Left ventricle myocardium superior (tissue), 1 donor: ENCODE measurements at places on chromosomes 12 and 14.

DNA sequence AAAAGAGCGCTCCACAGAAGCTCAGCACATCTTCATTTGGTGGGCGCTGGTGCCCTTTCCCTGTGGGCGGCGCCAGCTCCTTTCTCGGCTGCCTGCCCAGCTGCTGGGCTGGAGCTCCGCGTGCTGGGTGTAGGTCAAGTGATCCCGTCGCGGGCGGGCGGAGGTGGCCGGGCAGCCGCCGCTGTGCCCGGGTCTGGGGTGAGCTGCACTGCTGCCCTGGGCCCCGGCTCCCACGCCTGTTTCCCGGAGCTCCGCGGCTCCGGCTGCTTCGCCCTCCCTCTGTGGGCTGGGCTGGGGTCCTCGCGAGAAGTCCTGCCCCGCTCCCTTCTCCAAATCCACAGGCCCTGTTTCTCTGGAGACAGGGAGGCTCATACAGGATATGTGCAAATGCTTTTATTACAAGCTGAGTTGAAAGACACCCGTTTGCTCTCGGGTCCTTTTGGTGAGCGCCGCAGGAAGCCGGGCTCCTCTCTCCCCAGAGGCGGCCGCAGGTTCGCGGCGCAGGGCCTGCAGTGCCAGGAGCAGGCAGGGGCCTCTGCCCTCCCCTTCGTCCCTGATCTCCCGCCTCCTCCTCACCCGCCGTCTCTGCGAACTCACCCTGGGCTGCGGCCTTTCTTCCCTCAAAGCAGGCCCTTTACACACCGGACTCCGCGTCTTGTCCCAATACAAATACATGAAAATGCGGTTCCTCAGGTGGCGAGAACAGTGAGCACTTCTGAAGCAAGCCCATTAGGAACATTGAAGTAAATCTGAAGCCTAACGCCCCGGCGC, 67.8 kb upstream of the CAPRIN2 start:
- DNase-seq = peak; percentile 80

- DNase-seq = peak; percentile 97
Observed at GRCh38 chr12:49367381-49368239, at the start of gene SPATS2. Gene SPATS2, plus strand, starts transcription at chr12:49367462. Its CDS starts 93,551 bp downstream, at chr12:49461013.

- no peak for DNase-seq
Observed at GRCh38 chr12:68971404-68971803, 38.4 kb upstream of the CPM start.

DNA sequence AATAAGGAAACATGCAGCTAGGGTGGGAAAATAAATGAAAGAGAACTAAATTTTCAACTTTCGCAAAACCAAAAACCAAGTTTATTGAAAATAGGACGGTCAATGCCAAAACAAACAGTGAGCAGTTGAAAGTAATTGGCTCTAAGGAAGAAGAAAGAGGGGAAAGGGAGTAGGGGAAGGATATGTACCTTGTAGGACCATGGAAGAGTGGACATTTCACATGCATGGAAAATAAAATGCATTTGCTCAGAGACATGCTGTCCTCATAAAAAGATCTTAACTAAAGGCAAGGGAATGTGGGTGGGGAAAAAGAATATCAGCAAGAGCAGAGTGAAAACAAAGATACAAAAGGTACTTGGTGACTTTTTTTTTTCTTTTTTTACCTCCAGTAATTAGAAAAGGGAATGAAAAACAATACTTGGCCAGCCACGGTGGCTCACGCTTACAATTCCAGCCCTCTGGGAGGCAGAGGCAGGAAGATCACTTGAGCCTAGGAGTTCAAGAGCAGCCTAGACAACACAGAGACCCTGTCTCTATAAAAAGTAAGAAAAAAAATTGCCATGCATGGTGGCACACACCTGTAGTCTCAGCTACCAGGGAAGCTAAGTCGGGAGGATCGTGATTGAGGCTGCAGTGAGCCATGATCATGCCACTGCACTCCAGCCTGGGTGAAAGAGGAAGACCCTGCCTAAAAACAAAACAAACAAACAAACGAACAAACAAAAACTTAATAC, 6.6 kb downstream of the TXNDC16 start:
- DNase-seq = no peak

GRCh38 chr12:64669270-64669842, 59.1 kb downstream of the RASSF3 start:
- peak; percentile 50 for DNase-seq

DNA sequence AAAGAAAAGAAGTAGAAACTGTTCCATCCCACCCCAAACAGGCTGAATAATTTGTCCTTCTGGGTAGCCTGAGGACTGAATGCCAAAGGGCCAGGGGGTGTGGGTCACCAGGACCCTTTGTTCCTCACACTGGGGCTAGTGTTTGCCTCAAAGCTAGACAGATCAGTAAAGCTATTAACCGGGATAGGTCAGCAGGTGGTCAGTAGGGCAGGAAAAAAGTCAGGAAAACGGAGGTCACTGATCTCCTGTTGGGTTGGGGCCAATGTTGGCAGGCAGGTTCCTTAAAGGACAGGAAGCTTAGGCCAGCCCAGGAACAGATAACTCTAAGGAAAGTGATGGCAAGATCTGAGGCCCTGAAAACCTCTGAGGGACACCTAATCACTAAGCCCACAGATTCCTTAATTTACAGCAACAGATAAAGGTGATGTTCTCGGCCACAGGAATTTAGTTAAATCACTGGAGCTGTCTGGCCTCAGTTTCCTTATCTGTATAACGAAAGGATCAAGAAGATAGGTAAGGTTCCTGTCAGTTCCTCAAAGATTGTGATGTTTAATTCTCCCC, 22.7 kb upstream of the TMPO start:
- no peak for DNase-seq

DNA sequence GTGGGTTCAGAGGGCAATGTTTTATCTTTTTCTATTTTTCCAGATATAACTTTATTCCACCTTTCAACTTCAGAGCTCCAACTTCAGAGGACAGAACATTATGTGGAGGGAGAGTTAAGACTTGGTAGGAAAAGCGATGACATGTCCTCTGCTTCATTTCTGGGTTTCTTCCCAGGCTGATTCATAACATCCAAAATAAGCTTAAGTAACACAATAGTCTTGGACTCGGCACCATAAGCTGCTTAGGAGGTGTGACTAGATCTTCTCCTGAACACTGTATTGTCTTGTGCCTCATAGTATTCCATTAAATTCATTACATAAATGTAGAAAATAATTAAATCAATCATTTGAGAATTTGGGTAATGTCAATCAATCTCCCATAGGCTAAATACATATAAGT, 95.5 kb upstream of the PDE3A start:
- DNase-seq = no peak

- DNase-seq = no peak
Observed at GRCh38 chr14:44477953-44478352, 29.1 kb downstream of the FSCB start.

DNA sequence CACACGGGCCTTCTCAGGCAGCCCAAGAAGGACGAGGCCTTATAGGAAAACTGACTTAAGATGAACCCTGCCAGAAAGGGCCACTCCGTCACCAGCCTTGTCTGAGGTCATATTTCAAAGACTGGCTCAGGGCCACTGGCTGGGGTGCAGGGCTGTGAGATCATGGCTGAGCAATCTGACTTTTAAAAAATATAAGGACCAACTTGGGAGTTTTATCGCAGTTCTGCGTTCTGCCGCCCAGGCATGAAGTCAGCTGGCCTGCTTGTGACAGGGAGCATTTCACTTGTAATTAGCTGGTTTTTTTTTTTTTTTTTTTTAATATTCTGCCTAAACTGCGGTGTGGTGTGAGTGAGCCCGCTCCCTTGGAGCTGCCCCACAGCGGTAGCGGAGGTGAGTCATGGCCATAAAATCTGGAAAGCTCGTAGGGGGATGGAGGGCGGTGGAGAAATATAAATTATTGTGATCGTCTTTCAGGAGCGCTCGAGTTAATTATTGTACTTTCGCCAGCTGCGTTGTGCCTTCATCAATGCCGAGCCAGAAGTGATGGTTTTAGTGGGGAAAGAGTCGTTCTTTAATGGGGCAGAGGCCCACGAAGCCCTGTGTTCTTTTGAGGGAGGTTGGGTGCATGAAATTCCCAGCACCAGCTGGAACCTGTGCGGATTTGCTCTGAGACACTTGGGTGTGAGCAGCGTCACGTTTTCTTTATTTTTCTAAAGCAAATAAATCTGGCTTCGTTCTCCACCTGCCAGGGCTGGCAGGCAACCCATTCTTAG, 231.9 kb downstream of the C12orf75 start:
- peak; percentile 53 for DNase-seq

DNA sequence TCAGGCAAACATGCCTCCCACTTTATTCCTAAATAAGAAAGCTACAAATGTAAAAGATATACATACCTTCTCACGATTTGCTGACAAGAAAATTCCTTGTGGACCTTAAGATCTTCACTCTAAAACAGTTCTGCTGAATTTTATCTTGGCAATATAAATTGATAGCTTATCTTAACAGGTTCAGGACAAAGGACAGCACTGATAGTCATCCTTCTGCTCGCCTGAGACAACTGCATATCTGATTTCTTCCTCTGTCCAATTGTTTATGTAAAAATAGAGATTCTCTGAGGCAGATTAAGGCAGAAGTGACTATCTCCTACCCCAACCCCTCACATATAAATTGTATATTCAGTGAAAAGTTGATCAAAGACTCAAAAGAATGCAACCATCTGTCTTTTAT, 44.9 kb downstream of the CAPZA3 start:
- no peak for DNase-seq

- DNase-seq = no peak
Observed at GRCh38 chr14:63777024-63777423, 49.2 kb upstream of the SGPP1 start.

DNA sequence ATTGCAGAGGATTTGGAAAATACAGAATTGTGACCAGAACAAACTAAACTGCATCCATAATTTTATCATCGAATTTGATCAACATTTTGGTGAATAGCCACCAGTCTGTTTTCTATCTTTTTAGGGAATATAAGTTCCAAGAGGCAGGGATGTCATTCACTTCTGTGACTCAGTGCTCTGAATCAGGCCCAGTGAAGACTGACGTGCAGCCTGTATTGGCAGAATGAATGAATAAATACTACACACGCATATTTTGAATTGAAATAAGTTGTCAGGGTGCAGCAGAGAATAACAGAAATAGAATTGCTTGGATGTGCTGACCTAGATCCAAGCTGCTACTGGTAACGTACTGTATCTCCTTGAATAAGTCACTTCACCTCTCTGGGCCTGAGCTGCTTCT, 1.3 kb upstream of the EMP1 start:
- no peak for DNase-seq

DNA sequence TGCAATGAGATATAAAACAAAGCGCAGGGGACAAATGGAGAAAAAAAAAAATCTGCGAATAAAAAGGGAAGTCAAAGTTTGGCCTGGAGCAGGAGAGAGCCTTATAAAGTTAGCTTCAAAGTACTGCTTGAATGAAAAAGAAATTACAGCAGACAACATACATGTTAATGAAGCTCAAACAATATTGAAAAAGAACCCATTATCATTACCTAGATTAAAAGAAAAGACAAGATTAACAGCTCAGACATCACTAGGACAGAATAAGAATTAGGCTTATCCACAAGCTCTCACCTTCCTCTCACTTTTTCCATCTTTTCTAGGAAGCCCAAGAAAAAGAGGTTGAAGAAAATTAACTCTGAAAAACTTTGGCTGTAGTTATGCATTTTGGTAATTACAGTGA, 503.5 kb downstream of the ETNK1 start:
- no peak for DNase-seq

GRCh38 chr12:108265505-108265904, 73.6 kb downstream of the CMKLR1 start:
- no peak for DNase-seq

DNA sequence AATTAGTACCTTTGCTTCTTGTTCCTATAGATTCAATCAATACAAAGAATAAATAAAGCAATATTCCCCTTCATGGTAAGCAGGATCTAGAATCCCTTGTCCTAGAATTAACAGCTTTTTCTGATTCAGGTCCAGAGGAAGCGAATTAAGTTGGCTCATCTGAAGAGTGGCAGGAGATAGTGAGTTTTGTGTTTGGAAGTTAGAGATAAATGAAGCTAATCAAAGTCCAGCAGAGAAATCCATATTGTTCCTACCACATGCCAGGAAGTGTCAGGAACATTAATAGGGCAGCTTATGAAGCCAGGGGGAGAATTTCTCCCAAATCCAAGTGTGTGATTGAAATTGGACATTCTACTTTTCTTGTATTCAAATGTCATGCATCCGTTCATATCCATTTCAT, 13.9 kb downstream of the CAPZA3 start:
- DNase-seq = no peak

DNA sequence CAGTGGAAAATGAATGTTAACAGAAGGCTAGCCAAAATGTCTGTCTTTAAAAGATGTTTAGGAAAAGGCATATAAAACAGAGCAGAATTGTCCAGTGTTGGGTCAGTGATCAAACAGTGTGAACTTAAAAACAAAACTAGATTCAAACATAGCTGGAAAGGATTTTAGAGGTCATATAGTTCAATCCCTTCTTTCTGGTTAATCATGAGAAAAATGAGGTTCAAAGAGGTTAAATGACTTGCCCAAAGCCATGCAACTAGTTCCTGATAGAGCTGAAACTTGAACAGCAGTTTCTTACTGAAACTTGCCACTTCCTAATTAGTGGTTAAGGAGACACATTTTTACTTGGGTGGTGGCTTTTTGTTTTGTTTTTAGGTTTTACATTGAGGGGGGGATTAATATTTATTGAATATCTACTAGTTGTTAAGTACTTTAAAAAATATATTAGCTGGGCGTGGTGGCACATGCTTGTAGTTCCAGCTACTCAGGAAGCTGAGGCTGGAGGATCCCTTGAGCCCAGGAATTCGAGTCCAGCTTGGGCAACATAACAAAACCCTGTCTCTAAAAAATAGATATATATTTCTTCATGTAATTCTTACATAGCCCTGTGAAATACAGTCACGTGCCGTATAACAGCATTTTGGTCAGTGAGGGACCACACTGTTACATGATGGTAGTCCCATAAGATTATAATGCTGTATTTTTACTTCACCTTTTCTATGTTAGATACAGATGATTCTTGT, 20.4 kb downstream of the ACVR1B start:
- no peak for DNase-seq

DNA sequence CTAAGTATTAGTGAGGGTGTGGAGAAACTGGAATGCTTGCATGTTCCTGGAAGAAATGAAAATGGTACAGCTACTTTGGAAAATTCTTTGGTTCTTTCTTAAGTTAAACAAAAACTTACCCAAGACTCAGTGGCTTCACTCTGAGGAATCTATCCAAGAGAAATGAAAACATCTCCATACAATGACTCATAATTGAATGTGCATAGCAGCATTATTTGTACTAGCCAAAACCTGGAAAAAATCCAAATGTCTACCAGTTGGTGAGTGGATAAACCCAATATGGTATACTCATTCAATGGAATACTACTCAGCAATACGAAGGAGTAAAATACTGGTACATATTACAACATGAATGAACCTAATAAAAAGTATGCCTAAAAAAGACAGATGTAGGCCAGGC, 18.0 kb upstream of the CRACR2A start:
- DNase-seq = no peak

GRCh38 chr12:92149563-92149962, 3.9 kb upstream of the BTG1 start:
- no peak for DNase-seq

DNA sequence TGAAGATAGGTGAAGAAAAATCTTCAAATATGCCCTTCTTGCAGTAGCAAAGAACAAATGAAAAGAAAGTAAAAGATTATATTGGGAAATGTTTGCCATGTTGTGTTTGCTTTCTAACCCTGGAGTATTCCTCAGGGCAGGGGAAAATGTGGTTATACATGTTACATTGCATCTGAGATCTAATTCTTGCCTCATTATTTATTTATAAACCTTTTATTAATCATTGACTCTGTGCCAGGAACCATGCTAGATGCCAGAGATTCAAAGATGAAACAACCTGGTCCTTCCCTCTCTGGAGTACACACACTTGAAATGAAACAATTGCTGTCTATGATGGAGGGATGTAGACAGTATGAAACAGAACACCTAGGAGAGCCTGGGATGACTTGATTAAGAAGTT, 128.1 kb upstream of the HMGA2 start:
- DNase-seq = no peak
